Hepatocyte (in vitro differentiated cells): ENCODE measurements at places on chromosomes 5 and 9. TPM values are rescaled to one million over a fixed set of nuclear protein-coding genes. Genes with fewer than 3 reads are reported as not detected.
A peak's percentile ranks its signal among the peaks of the same experiment; 100 is the strongest.

Gene C1QTNF2
- total RNA-seq: 1.1 and 3.0 TPM in 2 replicates

Gene RANBP17
- 17.1 and 20.0 TPM in 2 replicates for total RNA-seq

Gene GPR107
- total RNA-seq: 23.5 and 25.6 TPM in 2 replicates

Gene C5orf58
- not detected in 2 replicates for total RNA-seq

Gene TSC1
- total RNA-seq: 36.9 and 47.8 TPM in 2 replicates

Gene FOXD4L5
- 0.04 TPM in 1 of 2 replicates, not detected in the other for total RNA-seq

DNA sequence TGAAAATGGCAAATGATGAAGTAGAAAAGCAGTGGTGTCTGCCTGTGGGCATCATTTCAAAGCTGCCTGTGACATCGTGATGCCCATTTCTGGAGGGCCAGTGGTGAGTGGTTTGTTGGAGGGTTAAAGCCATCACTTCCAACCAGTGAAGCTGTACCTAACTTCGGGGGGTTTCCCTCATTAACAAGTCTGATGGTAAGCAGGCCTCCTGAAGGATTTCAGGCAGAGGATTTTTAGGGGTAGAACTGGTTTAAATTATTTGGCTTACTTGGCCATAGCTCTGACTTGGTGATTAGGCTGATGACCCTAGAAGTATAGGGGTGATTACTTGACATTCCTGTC is 10.7 kb downstream of the TNFAIP8 start:
- H3K27me3 ChIP-seq: no peaks in the 10 kb centered on the region
- no peak overlapping the region for H3K27ac ChIP-seq
- no peak for DNase-seq
- peaks cover 4% of the 10 kb centered on the region for H3K4me1 ChIP-seq
- H3K36me3 ChIP-seq: no peaks in the 10 kb centered on the region
- no peak overlapping the region for H3K4me3 ChIP-seq

- no peak overlapping the region for H3K4me3 ChIP-seq
- no peaks in the 10 kb centered on the region for H3K4me1 ChIP-seq
- no peak overlapping the region for H3K27ac ChIP-seq
- DNase-seq: no peak
These were observed 64.8 kb downstream of the ACER2 start for GRCh38 chr9:19473605-19474004.

DNA sequence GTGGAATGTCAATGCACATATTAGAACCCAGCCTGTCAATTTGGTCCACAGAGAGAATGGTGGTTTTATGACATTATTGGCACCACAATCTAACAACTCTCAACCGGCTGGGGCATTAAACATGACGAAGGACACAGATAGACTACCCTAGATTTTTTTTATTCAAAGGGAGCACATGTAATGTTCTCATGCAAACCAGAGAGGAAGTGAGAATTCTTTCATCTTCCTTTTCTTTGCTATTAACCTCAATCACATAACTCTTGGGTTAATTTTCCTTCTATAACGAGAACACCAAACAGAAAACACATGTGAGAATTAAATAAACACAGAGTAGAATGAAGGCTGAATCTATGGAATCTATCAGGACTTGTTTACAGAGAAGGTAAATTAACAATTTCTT is 94.9 kb upstream of the TNC start:
- no peak overlapping the region for H3K4me3 ChIP-seq
- H3K4me1 ChIP-seq: peaks cover 8% of the 10 kb centered on the region
- no peaks in the 10 kb centered on the region for H3K27me3 ChIP-seq
- peak overlapping the region; percentile 26 for H3K27ac ChIP-seq
- H3K36me3 ChIP-seq: no peaks in the 10 kb centered on the region

DNA sequence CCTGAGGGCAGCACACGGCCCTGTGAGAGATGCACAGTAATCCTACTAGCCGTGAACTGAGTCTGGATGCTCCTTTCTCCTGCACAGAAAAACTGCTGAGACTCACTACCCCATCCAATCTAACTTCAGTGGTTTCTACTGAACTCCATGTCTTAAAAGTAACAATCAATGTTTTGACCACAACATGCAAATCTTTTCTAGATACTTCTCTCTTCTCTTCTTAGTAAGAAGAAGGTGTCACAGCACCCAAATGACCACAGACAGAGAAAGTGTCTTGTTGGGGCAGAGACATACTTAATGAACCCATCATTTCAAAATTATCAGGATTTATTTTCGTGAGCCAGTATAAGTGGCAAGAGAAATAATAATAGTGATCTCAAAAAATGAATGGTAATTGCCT is 285.8 kb upstream of the MEF2C start:
- no peak overlapping the region for H3K27ac ChIP-seq
- no peaks in the 10 kb centered on the region for H3K36me3 ChIP-seq
- no peaks in the 10 kb centered on the region for H3K4me1 ChIP-seq
- H3K27me3 ChIP-seq: no peaks in the 10 kb centered on the region
- no peak overlapping the region for H3K4me3 ChIP-seq

DNA sequence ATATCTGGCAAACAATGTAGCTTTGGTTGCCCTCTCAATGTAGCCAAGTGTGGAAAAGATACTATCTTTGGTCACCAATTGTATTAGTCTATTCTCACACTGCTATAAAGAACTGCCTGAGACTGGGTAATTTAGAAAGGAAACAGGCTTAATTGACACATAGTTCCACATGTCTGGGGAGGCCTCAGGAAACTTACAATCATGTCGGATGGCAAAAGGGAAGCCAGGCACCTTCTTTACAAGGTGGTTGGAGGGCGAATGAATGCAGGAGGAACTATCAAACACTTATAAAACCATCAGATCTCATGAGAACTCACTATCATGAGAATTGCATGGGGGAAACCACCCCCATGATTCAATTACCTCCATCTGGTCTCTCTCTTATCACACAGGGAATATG is 133.1 kb upstream of the TBCA start:
- H3K27ac ChIP-seq: no peak overlapping the region
- H3K4me3 ChIP-seq: no peak overlapping the region
- H3K36me3 ChIP-seq: no peaks in the 10 kb centered on the region
- H3K27me3 ChIP-seq: peaks cover 11% of the 10 kb centered on the region
- no peaks in the 10 kb centered on the region for H3K4me1 ChIP-seq
- DNase-seq: no peak

- no peaks in the 10 kb centered on the region for H3K27me3 ChIP-seq
- no peak overlapping the region for H3K4me3 ChIP-seq
- H3K36me3 ChIP-seq: no peaks in the 10 kb centered on the region
These were observed 31.3 kb downstream of the ISL1 start for GRCh38 chr5:51414516-51414915.

DNA sequence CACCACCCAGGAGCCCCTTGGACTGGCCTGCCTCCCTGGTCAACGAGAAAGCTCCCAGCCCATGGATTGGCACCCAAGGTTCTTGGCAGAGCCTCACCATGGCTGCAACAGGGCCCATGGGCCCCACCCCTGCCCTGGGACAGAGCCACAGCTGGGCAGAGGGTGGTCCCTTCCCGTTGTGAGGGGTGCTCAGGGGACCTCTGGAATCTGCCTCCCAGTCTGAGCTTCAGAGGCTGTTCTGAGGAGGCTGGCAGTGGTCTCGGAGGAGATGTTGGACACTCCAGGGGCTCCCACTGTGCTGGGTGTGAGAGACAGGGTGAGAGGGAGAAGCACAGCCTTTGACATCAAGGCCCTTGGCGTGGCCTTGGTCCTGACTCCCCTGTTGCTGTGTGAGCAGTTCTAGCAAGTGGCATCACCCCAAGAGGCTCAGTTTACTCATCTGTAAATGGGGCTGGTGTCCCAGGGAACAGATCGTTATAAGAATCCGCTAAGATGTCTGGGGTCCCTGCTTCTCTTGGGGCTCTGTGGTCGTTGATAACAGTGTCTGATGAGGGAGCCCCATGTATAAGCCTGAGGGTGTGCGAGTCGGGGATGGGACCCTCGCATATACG is 33.0 kb downstream of the LHX3 start:
- H3K27me3 ChIP-seq: no peaks in the 10 kb centered on the region
- H3K27ac ChIP-seq: peak overlapping the region; percentile 87
- no peak overlapping the region for H3K4me3 ChIP-seq
- H3K36me3 ChIP-seq: no peaks in the 10 kb centered on the region
- no peak for DNase-seq

DNA sequence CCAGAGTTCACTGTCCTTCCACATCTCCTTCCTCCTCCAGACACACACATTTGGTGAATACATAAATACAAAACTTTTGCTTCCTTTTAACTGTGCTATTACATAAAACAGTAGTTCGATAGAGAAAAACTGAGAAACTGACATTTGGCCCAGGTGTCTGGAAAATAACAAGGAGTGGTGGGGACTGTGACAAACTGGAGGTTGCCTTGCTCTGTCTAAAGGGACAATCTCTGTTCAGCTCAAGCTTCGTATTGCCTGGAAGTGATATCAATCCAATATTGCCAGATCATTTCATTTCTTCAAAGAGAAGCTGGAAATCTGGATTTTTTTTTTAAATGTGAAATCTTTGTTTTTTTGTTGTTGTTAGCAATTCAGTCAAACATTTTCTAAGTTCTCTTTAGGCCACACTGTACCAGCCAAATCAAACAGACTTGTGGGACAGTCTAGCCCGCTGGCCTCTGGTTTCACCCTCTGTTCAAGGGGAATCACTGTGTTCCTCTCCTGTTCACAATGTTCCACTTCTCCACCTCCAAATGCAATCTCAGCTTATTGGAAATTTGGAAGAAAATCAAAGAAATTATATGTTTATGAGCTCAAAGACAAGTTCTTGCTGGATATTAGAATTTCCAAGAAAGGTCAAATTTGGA is 612.5 kb downstream of the KIF4B start:
- no peak for DNase-seq
- no peaks in the 10 kb centered on the region for H3K27me3 ChIP-seq
- H3K36me3 ChIP-seq: no peaks in the 10 kb centered on the region
- no peaks in the 10 kb centered on the region for H3K4me1 ChIP-seq

- no peaks in the 10 kb centered on the region for H3K4me1 ChIP-seq
- no peaks in the 10 kb centered on the region for H3K27me3 ChIP-seq
- no peak for DNase-seq
- H3K4me3 ChIP-seq: peak within 1 kb of the TSS; percentile 10
- H3K27ac ChIP-seq: no peak within 1 kb of the TSS
- H3K36me3 ChIP-seq: peaks cover 14% of the 10 kb centered on the region
These were observed at the start of gene PCDHGA12 for GRCh38 chr5:141430332-141431113. PCDHGA12 (plus strand) TSS chr5:141430507; CDS start chr5:141430760, 253 bp downstream.

- no peak overlapping the region for H3K4me3 ChIP-seq
- no peaks in the 10 kb centered on the region for H3K4me1 ChIP-seq
- no peaks in the 10 kb centered on the region for H3K27me3 ChIP-seq
These were observed 1864.2 kb upstream of the C9orf72 start for GRCh38 chr9:29437526-29437925.

DNA sequence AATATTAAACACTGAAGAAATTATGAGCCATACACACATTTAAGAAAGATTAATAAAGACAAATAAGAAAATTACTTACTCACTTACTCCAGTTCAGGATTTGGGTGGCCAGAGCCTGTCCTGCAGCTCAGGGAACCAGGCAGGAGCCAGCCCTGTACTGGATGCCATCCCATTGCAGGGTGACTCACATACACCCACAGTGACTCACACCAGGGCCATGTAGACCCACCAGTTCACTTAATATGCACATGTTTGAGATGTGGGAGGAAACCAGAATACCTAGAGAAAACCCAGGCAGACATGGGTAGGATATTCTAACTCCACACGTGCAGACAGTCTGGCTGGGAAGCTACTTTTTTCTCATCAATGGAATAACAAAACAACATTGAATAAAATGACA is 49.6 kb upstream of the ADRB2 start:
- DNase-seq: peak; percentile 18
- H3K36me3 ChIP-seq: no peaks in the 10 kb centered on the region
- H3K4me3 ChIP-seq: no peak overlapping the region
- H3K4me1 ChIP-seq: no peaks in the 10 kb centered on the region
- no peak overlapping the region for H3K27ac ChIP-seq
- H3K27me3 ChIP-seq: no peaks in the 10 kb centered on the region

DNA sequence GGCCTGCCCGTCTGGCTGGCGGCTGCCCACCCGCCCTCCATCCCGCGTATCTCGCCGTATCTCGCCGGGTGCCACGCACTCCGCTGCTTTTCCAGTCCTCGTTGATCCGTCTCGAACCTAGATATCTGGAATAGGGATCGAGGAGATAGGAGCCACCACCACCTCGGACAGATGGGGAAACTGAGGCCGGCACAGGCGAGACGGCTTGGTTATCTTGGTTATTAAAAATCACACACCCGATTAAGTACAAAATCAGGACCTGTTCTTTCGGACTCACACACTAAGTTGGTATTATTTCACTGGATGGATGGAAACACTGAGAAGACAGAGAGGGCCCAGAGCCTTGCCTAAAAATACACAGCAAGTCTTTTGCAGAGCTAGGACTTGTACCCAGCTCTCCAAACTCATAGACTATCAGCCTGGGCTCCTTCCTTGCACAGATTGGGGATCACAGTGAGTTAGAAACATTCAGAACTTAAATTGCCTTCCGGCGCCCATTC is 678 bp downstream of the SLC26A2 start:
- DNase-seq: no peak
- H3K4me3 ChIP-seq: peak overlapping the region; percentile 48
- peak overlapping the region; percentile 78 for H3K27ac ChIP-seq
- no peaks in the 10 kb centered on the region for H3K36me3 ChIP-seq
- no peaks in the 10 kb centered on the region for H3K27me3 ChIP-seq
- H3K4me1 ChIP-seq: peaks cover 17% of the 10 kb centered on the region

DNA sequence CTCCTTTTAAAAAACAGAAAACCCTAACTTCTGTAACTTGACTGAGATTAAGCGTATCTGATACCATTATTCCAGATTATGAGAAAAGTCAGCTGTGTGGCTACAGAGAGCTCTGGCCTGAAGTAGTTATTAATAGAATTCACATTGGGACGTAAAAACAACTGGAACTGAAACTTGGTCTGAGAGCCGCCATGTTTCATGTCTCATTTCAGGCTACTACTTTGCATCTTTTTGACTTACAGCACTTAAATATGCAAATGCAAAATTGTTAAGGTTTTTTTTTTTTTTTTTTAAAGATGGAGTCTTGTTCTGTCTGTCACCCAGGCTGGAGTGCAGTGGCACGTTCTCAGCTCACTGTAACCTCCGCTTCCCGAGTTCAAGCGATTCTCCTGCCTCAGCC is 25.2 kb downstream of the MAP3K1 start:
- no peak overlapping the region for H3K4me3 ChIP-seq
- H3K27ac ChIP-seq: no peak overlapping the region
- H3K36me3 ChIP-seq: no peaks in the 10 kb centered on the region

- no peaks in the 10 kb centered on the region for H3K27me3 ChIP-seq
- no peaks in the 10 kb centered on the region for H3K36me3 ChIP-seq
- H3K27ac ChIP-seq: peak overlapping the region; percentile 78
- DNase-seq: peak; percentile 32
These were observed 146.9 kb upstream of the DMRT1 start for GRCh38 chr9:694403-695154.

GRCh38 chr9:34647084-34647403 is 569 bp downstream of the GALT start:
- peak overlapping the region; percentile 38 for H3K4me3 ChIP-seq
- DNase-seq: no peak
- H3K27ac ChIP-seq: peak overlapping the region; percentile 78
- H3K4me1 ChIP-seq: peaks cover 32% of the 10 kb centered on the region
- no peaks in the 10 kb centered on the region for H3K36me3 ChIP-seq

DNA sequence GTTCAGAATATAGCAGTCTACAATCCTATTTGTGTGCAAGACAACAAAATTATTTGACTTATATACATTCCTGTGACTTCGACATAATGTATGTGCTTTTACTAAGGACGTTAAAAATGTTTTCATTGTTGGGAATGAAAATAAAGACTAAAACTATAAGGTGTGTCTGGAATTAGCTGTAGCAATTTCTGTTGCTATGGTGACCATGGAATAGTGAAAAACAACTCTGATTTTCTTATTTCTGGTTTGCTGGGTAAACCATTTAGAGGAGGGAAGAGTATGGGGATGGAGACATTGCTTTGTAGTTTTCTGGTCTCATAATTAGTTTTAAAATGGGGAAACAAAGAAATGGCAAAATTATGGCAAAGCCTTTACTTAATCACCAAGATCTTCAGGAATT is 343.2 kb downstream of the SEMA5A start:
- H3K27me3 ChIP-seq: no peaks in the 10 kb centered on the region
- no peak overlapping the region for H3K27ac ChIP-seq
- H3K4me1 ChIP-seq: no peaks in the 10 kb centered on the region
- H3K4me3 ChIP-seq: no peak overlapping the region
